ENCODE measurements at places on chromosomes 3 and 15.

DNA sequence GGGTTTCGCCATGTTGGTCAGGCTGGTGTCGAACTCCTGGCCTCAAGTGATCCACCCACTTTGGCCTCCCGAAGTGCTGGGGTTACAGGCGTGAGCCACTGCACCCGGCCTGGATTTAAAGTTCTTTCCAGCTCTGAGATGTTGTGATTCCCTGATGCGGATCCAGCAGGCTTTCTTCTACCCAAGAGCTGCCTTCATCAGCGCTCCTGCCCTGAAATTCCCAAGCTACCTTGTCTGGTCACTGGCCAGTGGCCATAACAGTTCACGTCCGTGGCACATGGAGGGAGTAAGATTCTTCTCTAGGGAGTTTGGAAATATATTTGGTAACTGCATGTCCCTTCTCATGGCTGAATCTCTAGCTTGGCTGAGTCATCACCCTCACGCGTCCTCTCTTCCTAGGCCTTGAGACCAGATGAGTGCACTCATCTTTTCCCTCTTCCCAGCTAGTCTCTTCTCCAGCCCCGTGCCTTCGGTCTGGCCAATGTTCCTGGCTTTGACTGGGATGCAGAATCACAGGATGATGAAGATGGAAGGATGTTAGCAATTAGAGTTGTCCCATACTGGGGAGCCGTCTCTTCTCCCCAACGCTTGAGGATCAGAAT is 29.8 kb upstream of the APOD start:
- no peak for DNase-seq

- peak; percentile 51 for DNase-seq
Measured at GRCh38 chr15:99143655-99144610, 39.1 kb downstream of the SYNM start.

- no peak for DNase-seq
Measured at GRCh38 chr3:141122455-141123030, 71.4 kb downstream of the SPSB4 start.

DNA sequence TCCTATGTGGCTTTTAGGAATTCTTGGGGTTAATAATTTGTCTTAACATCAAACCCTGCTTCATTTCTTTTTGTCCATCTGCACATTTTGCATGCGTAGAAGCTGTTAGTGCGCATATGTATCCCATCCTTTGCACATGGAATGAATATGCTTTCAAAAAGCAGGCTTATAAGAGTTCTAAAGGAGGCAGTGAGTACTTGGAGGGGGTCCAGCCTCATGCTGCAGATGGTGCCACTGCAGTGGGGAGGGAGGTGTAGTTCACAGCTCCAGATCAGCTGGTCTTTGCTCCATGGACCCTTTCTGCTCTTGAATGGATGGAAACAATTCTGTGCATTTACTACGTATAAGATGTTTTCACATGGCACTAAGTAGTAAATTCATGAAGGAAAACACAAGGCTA is 20.7 kb upstream of the SSR3 start:
- DNase-seq = no peak

DNA sequence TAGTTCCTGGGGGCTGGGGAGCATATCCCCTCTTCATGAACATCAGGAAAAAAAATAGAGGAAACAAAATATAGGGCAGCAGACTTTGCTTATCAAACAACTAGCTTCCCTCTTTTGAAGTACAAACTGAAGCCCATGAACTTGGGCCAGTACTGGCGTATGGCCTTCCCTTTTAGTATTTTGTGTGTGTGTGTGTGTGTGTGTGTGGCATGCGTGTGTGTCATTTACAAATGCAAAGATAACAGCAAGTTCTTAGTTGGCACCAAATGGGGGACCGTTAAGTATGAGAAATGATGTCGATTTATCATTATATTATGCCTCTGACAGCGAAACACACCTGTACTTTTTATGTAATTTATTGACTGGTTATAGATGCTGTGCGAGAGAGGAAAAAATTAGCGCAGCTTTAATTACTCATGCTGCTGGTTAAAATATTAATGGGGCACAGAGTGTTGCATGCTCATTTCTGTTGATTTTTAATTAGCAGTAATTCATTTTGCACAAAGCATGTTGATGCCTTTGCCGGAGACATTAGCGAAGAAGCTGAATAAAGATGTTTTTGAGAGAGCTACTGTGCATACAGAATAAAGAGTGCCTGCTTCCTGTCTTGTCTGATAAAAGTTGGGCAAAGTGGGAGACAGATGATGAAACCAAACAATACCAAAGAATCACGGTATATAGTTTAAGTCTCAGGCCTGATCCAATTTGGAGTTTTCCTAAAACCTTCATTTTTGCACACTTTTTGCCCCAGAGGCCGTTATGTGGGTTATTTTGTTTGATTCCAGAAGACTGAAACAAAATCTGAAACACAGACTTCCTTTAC is 297.1 kb downstream of the SATB1 start:
- no peak for DNase-seq

DNA sequence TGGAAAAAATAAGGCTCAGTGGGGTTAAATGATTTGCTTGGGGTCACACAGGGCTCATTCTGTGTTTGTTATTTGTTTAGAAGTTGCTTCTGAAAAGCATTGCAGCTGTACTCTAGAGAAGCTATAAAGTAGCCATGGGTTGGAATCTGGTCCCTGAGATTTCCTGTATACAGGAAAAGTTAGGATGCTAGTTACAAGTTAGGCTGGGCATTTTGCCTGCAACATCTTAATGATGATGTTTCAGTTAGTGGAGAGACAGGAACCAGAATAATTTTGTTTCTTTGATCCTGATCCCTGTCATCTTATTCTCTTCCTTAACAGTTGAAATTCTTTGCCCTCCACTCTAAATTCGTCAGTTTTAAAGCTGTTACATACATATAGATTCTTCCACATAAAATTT is 445.3 kb downstream of the OTOL1 start:
- no peak for DNase-seq

DNA sequence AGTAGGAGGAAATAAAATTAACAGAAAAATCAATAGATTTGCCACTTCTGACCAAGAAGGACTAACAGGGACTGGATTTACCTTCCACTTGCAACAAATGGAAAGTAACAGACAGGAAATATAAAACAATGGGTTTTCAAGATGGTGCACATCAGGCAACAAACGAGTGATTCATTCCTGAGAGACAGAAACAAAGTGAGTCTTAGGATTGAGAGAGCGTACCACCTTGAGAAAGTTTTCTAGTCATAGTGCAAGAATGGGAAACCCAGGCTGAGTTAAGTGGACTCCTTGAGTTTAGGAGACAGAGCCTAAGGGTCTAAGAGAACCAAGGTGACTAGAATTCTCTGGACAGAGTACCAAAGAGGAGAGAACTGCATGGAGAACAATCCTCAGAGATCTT is 101.7 kb downstream of the PPP2R3A start:
- DNase-seq = no peak

- no peak for DNase-seq
Measured at GRCh38 chr15:77546050-77546501, 86.6 kb downstream of the LINGO1 start.

GRCh38 chr3:169144270-169144669 is 519.2 kb downstream of the MECOM start:
- DNase-seq = no peak

DNA sequence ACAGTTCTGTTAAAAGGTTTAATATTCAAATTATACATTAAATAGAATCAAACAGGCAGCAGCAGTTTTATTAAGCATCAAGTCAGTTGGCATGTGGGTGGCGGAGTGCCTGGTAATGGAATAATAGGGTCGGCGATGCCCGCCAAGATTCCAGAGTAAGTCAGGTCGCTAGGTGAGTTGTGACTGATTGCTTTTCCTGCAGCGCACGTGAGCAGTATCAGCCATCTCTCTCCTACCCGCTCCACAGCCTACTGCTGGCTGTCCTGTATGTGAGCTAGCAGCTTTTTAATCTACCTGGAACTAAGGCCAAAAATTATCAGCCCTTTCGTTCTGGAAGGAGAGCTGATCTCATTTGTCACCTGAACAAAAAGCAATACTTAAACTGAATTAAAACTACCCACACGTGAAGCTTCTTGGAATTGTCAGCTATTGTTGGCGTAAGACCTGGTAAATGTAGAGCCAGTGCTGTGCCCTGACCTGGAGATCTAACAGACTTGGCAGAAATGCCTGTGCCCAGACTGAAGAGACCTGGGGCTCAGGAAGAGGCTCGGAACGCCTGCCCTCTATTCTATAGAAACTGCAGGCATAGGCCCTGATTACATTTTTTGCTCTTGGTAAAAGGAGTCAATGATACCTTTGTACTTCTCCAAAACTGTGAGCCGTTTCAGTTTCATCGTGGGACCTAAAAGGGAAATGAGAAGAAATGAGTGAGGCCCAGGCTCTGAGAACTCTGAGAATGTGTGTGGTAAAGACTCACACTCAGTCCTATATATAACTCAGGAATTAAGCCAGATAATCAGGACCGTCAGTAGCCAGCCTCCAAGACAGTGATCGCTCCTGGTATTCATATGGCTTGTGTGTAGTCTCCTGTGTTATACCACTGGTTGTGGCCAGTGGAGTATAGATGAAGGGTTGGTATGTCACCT is 21.9 kb downstream of the IDH3A start:
- no peak for DNase-seq

GRCh38 chr3:194964809-194965208 is 279.1 kb downstream of the FAM43A start:
- DNase-seq = no peak

DNA sequence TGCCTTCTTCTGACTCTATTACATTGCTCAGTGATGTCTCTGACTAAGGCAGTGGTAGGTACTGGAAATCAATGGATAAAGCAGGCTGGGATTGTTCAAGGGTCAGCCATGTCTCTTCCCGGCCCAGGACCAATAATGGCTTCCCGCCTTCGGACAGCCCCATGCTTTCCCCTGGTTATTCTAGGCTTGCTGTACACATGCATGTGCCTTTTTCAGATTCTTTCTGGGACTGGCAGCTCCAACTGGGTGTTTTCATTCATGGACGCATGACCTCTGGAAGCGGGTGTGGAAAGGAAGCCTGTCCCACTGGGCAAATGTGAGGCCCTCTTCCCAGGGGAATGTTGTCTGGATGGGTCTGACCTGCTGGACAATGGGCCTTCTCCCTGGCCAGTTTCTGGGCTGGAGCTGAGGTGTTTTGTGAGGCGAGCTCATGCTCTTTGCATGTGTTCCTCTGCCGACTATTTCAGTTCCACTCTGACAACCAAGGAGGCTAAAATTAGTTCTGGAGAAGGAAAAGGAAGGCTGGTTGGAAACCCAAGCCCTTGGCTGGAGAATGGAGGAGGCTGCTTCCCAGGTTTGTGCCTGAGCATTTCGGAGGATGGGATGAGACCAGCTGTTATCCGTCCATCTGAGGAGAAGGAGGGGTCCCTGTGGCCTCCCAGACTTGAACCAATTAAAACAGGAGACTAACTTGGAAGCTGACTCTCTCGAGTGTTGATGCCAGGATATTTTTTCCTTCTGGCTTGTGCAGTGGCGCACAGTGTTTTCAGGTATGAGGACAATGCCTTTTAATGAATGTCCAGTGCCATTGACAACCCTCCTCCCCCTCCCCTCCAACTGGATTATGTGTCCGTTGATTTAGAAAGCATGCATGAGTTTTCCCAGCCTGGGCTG is 6.9 kb downstream of the ACVR2B start:
- DNase-seq = no peak

DNA sequence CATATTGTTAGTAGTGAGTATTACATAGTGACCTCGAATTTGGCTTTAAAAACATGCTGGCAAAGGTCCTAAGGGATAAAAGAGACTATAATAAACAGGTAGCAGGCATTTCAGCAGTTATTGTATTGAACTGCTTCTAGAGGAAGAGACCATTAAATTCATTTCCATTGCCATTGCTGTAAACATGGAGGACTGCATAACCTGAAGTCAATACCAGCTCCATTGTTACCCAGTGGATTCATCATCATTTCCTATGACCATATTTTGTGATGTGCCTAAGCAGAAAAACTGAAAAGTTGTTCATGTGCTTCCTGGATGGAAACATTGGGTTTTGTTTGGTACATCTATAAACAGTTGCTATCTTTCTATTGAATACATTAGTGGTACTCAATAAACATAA is 482.5 kb upstream of the UBE2E2 start:
- no peak for DNase-seq

- no peak for DNase-seq
Measured at GRCh38 chr3:23834082-23834870, 28.5 kb downstream of the UBE2E1 start.

GRCh38 chr3:44886561-44886960 is 12.2 kb downstream of the TGM4 start:
- no peak for DNase-seq

- no peak for DNase-seq
Measured at GRCh38 chr3:122784436-122784835, 9.2 kb downstream of the HSPBAP1 start.

- no peak for DNase-seq
Measured at GRCh38 chr3:73745526-73746191, 120.9 kb upstream of the PDZRN3 start.

DNA sequence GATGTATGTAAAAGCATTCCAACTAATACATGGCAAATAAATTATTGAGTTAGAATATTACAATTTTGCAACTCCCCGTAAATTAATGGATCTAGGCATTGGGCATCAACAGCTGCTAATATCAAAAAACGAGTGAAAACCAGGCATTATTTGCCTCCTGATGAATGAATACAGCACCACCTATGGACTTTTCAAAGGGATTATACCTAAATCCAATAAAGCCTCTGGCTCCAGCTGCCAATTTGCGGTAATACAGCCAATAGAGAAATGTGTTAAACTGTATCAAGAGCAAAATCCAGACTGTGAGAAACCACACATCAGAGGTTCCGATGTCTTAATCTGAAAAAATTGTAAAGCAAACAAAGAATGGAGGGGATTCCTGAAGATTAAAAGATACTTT is 16.3 kb upstream of the A4GNT start:
- no peak for DNase-seq

DNA sequence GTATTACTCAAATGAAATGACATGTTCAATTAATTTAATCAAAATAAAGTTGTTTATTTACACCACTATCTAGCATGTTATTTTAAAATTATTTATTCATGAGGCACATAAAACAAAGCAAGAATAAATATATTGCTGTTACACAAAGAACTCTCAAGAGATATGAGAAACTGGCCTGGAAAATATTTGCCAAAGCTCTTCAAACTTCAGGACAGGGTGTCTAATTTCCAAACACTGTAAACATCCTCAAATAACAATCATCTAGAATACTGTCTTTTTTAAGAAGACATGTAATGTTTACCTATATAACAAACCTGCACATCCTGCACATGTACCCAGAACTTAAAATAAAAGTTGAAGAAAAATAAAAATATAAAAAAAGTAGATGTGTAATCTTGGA is 876.6 kb downstream of the TUSC7 start:
- no peak for DNase-seq

All from hypothalamus (tissue), 51 donors.